ENCODE measurements at places on chromosomes 2 and 18.

DNA sequence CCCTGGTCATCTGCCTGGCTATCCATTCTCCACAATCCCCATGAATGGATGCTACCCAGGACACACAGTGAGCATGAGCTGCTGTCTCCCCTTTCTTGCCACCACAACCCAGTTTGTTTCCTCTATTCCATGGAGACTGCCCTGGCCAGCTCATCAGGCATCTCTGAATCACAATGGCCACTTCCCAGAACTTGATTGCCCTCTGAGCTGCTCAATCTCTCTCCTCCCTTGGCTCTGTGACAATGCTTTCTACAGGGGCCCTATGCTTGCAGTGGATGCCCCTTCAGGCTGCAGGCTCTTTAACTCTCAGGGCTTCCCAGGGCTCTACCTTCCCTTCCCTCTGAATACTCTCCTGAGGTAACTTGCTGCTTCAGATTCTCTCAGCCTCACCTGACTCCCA lies 14.4 kb upstream of the SLC4A5 start:
- DNase-seq: no peak

DNA sequence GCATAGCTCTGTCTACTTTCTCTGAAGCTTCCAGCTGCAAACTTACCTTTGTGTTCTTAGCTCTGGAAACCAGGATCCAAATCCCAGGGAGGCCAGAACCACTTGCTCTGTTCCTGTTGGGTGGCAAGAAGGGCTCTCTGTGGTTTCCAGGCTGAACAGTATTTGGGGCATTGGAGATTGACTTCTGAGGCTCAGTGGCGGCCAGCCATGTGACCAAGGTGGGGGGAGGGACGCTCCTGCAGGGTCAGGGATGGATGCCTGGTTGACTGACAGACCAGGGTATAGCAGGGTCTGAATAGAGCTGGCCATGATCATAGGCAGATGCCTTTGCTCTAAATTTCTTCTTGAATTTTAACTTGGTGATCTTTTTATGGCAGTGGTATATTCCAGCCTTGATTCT lies 15.1 kb downstream of the SLC4A5 start:
- DNase-seq: no peak

DNA sequence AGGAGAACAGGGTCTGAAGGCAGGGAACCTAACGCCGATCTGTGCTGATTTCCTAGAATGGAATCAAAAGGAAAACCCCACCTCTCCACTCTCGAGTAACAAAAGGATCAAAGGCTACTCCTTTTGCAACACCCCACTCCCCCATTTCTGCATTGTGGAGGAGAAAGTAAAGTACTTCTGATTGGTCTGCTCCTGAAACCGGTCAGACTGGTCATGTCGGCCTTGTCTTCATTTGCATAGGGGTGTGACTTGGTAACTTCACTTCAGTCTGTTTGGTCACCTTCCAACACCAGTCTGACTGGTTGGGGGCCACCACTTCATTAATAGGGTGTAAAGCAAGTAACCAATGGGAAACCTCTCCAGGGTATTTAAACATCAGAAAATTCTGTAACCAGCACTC lies 771.9 kb downstream of the ERBB4 start:
- no peak for DNase-seq

- no peak for DNase-seq
These were observed 762.7 kb upstream of the TMEFF2 start for GRCh38 chr2:192957425-192957824.

GRCh38 chr2:172848519-172848918 lies 112.9 kb downstream of the RAPGEF4 start:
- DNase-seq: no peak

- DNase-seq: no peak
These were observed 130.9 kb downstream of the NDUFA10 start for GRCh38 chr2:239894276-239894675.

GRCh38 chr2:71534201-71534600 lies 80.8 kb downstream of the DYSF start:
- DNase-seq: no peak

DNA sequence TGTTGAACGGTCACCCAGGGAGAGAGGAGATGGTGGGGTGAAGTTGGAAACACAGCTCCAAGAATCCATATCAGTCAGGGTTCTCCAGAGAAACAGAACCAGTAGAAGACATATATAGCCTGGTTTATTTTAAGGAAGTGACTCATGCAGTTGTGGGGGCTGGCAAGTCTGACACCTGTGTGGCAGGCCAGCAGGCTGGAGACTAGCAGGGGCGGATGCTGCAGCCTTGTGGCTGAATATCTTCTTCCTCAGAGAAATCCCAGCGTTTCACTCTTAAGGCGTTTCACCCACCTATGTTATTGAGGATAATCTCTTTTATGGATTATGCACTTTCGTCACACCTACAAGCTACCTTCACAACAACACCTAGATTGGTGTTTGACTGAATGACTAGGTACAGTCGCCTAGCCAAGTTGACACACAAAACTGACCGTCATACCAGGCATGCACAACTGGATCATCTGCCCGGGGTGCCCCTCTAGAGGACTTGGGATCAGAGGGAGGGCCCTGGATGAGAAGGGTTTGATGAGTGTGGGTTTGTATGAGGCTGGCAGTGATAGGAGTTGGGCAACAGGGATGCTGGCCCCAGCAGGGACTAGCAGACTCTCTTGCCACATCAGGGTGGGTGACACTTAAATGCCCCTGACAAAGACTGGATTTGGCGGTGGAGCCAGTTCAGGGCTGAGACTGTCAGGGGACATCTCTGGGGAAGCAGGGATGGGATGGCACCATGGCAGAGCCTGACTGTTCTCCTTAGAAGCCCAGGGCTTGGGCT lies 23.4 kb downstream of the MROH2A start:
- no peak for DNase-seq

All from activated CD4-positive, alpha-beta T cell treated with anti-CD3 and anti-CD28 coated beads for 1 hour (primary cell).